ENCODE measurements at places on chromosomes 7 and 10.

- DNase-seq = no peak
These were observed 183.6 kb downstream of the NRP1 start for GRCh38 chr10:33150889-33151288.

- no peak for DNase-seq
These were observed 347.8 kb downstream of the ELMO1 start for GRCh38 chr7:37100735-37101331.

DNA sequence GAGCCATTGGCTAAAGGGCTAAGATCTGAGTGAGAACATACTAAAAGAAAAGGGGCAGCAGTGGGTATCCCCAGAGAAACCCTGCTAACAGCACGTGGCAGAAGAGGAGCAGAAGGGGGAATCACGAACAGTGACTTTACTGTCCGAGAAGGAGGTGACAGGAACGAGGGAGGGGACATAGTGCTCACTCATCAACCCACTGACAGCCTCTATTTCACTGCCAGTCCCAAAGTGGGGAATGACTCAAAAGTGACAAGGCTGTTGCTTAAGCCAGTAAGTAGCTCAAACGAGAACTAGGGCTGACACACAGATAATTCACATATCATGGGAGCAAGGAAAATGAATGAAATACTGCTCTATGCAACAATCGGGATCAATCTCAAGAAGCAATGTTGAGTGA, 92.7 kb downstream of the RSU1 start:
- DNase-seq = no peak

- DNase-seq = no peak
These were observed 1071.5 kb upstream of the C7orf33 start for GRCh38 chr7:147519062-147519461.

DNA sequence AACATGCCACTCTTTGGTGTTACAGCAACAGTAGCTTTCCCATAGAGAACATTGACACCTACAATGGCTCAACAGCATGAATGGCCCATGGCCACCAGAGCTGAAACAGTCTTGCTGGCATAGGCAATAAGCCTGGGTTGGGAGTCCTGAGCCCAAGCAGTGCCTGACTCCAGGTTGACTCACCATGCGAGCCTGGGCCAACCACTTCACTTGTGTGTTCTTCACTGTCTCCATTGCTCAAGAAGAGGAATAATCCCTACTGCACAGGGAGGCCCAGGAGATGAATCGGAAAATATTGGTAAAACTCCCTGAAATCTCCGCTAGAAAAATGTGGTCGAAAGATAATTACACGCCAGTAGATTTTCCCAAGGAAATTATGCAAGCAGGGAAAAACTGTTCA, 89.2 kb upstream of the INHBA start:
- DNase-seq = no peak

GRCh38 chr7:131071786-131072504, 255.7 kb upstream of the MKLN1 start:
- DNase-seq = peak; percentile 32

- no peak for DNase-seq
These were observed 179.9 kb upstream of the NPVF start for GRCh38 chr7:25408012-25408687.

GRCh38 chr10:60883187-60883586, 60.8 kb downstream of the RHOBTB1 start:
- DNase-seq = no peak

GRCh38 chr10:1180836-1181235, 124.7 kb downstream of the WDR37 start:
- DNase-seq = peak; percentile 91

DNA sequence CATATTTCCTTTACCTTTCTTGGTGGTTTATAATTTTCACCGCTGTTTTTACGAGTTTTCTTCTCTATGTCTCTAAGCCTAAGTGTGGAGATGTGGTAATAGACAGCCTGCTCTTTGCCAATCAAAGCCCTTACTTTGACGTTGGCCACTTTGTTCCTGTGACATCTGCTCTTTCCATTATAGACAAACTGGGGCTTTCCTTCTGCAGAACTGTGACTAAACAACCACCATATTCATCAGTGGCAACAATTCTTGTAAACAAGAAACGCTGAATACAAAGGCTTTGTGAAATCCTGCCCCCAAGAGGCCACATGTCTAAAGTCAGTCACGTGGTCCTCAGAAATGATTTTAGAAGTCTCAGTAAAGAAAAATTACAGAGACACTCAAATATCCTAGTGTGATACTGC, 59.6 kb upstream of the CAPZA2 start:
- no peak for DNase-seq

GRCh38 chr10:100970914-100971811, 1.9 kb downstream of the SEMA4G start:
- no peak for DNase-seq

DNA sequence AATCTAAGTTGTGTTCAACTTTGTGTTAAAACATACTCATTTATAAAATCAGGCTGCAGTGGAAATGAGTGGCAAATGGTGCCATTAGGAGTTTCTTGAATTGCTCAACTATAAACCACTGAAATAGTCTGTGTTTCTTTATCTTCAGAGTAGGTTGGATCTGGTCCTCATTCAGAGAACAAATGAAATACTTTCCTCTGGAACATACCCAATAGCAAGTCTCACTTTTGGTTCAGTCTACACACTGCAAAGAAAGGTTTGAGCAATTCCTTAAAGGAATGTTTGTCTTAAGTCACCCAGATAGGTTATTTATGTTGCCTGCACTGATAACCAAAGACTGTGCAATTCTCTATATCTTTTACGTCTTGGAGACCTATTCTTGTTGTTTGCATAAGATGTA, 62.5 kb downstream of the ABCB4 start:
- DNase-seq = no peak

GRCh38 chr10:20890009-20890408, 7.1 kb downstream of the NEBL start:
- DNase-seq = no peak

GRCh38 chr10:94630017-94630688, 53.4 kb upstream of the CYP2C18 start:
- no peak for DNase-seq

- no peak for DNase-seq
These were observed 57.2 kb downstream of the CALML3 start for GRCh38 chr10:5581670-5582566.

DNA sequence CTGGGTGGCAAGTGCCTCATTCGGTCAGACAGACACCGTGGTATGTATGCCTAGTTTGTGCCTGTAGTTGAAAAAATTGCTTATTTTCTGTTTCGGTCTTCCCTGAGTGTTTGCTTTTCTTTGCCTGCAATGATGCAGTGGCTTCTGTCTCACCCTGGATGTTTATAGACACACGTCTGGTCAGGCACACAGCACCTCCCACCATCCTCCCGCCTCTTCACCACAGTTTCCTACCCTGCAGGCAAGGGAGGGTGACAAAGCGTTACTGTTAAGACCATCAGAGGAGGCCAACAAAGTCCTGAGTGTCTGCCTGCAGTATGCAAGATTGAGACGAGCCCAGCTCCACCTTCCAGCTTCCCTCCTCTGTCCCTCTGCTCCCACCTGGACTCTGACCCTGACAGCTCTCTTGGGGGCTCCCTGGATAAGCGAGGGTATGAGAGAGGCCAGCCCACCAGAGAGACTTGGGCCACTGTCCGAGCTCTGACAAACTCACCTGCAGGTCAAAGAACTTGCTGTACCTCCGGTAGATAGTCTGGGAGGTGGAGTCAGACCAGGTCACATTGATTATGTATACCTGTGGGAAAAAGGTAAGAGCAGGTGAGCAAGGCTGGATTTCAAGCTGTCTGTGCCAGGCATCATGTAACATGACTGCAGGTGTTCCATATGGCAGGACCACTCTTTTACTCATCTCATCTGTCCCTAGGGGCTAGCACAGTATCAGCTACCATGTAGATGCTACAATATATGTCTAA, 54.4 kb downstream of the SH3PXD2A start:
- no peak for DNase-seq

DNA sequence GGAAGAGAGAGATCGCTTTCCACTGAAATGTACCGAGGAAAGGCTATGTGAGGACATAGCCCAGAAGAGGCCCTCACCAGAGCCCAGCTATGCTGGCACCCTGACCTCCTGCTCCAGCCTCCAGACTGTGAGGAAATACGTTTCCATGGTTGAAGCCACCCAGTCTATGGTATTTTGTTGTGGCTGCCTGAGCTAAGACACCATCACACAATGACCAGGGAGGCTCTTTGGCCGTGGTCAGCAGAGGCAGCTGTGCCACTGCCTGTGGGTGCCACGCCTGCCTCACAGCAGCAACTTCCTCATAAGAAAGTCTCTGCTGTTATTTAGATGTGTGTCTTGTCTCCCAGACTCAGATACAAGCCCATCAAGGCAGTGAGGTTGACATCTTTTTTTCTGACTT, 182.7 kb upstream of the PLXNA4 start:
- no peak for DNase-seq

GRCh38 chr7:80722616-80723195, 84.3 kb downstream of the CD36 start:
- DNase-seq = no peak

- DNase-seq = no peak
These were observed 53.5 kb downstream of the DENND11 start for GRCh38 chr7:141648276-141649114.

DNA sequence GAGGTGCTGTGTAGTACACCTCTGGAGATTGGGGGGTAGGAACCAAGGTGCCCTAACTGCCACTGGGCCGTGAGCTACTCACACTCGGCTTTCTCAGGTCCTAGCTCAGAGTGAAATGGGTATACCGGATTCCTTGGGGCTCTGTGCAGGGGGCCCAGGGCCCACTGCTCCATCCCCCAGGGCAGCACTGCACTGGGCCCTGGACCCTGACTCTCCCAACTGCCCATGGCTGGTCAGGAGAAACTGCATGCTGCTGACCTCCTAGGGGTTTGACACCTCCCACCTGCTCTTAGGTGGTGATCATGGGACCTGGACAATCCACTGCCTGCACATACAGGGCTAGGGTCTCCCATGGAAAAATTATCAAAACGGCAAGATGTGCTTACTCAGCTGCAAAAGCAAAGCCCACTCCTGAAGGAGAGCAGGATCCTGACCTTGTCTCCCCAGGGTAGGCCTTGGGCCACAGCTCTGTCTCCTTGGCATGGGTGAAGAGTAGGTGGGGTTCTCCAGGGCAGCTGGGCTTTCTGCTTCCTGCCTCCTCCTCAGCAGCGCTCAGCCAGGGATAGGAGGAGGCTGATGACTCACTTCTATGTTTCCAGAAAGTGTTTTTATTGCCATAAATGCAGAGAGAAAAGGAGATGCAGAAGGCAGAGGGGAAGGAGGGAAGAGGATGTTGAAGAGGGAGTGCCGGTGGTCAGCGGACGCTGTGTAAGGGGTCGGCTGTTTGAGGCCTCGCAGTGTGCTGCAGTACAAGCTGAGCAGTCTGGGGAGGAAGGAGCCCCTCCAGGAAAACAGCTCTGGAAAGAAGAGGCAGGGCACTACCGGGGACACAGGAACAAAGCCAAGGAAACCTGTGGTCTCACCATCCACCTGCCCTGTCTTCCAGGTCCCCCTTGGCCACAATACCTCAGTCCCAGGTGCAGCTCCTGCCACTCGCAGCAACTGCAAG, 107.8 kb downstream of the ARHGAP22 start:
- no peak for DNase-seq

DNA sequence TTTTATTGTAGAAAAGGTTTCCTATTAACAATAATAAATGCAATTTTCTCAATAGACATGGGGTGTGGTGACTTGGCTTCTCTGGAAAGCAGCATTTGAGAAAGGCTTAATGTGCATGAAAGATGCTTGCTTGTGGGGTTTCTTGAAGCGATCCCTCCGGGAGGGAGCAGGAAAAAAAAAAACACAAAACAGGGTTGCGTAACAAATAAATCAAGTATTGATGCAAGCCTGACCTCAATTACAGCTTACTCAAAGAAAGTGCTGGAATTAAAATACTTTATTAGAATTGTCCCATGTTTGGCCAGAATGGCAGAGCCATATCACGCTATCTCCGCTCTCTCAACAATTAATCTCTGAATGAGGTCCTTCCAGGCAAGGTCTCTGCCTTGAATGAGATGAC, 1612.5 kb downstream of the REEP3 start:
- no peak for DNase-seq

DNA sequence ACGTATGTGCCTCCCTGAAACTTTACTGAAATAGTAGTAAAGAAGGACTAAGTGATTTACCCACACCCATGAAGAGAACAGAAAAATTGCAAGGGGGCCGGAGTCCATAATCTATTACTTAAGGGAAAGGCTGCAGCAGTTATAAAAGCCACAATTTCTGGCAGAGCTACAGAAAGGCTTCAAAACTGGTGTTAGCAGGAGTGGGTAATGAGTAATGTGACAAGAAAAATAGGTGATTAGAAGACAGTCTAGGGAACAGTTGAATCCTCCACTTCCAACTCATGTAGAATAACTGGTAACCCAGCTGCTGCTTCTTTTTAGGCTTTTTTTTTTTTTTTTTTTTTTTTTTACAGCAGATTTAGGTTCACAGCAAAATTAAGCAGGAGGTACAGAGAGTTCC, 413.3 kb downstream of the SFMBT2 start:
- DNase-seq = no peak

DNA sequence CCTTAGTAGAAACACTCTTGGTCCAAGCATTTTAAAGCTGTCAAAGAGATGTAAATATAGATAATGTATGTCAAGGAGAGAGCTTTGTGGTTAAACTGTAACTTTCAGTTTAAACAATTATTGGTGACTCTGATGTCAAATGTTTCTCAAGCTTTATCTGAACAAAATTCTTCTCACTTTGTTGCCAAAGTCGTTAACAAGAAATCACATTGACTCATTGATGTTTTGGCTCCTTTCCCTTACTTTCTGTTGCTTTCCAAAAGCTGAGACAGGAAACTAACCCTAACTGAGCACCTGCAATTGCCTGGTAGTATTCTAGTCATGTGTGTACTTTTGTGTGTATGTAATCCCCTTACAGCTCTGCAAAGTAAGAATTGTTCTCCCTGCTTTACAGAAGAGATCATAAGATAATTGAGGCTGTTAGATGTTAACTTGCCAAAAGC, 108.5 kb downstream of the CFTR start:
- DNase-seq = no peak

DNA sequence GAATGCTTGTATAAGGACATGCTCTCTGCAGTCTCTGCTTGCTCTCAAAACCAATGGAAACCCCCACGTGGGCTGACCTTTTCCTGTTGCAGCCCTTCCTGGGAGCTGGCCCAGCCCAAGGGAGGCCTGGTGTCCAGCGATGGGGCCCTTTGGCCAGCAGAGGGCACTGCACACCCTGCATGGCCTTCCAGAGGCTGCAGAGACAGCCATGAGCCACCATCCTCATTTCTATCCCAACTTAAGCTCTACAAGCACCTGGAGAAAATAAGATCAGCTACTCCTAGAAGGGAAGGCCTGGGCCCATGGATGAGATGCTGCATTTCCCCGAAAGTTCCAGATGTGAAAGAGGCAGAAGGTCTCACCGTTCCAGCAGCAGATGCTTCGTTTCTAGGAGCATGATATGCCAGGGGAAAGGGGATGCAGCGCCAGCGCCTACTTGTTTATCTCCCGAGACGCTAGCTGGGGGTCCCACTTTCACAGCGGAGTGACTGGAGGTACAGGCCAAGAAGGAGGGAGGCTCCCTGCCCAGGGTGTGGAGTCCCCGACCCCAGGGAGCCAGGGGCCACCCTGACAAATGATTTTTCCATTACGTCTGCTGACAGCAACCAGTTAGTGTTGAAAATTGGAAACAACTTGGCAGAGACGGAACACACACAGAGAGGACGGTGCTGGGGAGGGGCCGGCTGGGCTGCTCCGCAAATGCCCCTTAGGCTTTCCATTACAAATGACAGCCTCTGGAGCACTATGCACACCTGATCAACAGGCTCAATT, 106.4 kb downstream of the ZRANB1 start:
- peak; percentile 95 for DNase-seq
